ENCODE measurements at places on chromosomes 4 and X.

DNA sequence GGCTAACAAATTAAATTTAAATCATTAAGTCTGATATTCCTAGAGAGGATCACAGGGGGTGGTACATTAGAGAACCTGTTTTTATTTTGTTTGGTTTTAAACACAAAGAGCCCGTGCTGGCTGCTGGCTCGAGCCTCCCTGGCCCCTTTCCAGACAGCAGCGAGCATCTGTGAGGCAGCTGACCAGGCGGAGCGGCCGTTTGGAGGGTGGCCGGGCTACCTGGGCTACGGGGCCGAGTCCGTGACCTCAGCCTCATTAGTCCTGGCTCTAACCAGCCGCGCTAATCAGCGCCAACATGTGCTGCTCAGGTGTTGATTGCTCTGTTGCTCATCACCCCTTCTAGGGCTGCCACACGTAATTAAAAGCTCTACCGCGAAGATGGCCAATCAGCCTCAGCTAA lies 35.3 kb downstream of the DCTD start:
- DNase-seq: no peak

DNA sequence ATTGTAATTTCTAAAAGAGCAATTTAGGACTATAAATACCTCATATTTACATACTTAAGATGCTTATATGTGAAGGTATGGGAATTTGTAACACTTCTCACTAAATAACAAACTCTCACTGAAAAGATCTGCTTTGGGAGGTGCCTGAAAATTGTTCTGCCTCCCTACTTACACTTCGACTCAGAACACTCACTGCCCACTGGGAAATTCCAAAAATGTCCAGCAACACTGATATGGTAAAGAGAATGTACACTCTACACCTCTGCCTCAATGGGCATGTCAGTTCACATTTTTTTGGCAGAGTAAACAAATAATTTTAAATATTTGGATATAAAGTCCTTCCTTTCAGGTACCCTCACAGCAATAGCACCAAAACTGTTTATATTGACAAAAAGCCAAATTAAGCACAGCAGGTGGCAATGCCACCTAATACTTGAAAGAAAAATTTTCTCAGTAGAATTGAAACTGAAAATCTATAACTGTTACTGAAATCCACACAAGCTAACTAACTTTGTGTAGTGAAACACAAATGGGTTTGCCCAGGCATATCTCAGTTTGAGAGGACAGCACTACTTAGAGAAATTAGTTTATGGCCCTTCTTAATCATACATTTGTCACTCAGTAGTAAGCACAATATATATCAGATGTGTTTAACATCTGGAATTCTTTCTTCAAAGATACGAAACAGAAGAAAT lies 67.1 kb downstream of the PRDM5 start:
- no peak for DNase-seq

DNA sequence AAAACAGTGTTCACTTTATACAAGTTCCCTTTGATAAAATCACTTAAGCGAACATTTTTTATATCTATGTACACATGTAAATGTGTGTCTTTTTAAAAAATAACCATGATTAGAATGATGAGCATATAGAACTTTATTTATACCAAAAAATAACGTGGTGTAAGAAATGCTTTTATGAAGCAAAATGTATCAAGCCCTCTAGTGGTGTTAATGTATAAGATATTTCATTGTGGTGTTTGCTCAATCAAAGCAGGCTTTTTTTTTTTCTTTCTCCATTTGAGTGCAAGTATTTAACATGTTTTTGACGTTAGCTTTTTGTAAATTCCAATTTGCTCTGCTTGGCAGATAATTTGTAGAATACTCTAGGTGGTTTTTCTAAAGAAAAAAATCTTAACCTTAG lies 2092.4 kb upstream of the TENM3 start:
- DNase-seq: no peak

DNA sequence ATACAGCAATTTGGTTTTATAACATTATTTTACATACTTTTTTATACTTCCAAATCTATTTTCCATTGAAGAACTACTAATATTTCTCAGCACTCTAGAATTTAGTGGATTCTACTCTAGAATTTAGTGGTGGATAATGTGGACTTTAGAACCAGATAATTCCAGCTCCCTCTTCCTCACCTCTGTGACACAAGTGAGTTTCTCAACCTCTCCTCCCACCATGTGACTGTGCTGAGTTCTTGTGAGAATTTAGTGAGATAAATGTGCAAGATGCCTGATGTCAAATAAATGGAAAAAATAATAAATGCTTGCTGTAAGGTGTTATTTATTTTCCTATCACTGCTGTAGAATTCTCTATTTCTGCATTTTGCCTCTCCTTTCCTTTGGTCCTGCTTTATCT lies 107.3 kb downstream of the CPEB2 start:
- DNase-seq: no peak

- DNase-seq: no peak
These were observed 332.0 kb downstream of the NKX6-1 start for GRCh38 chr4:84167093-84167492.

DNA sequence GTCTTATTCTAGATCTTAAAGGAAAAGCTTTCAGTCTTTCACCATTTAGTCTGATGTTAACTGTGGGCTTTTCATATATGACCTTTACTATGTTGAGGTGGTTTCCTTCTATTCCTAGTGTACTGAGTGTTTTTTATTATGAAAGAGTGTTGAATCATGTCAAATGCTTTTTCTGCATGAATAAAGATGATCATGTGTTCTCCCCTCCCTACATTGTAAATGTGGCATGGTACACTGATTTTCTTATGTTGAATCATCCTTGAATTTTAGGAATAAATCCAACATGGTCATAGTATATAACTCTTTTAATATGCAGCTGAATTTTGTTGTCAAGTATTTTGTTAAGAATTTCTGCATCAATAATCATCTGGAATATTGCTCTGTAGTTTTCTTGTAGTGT lies 4.3 kb downstream of the CLGN start:
- no peak for DNase-seq

DNA sequence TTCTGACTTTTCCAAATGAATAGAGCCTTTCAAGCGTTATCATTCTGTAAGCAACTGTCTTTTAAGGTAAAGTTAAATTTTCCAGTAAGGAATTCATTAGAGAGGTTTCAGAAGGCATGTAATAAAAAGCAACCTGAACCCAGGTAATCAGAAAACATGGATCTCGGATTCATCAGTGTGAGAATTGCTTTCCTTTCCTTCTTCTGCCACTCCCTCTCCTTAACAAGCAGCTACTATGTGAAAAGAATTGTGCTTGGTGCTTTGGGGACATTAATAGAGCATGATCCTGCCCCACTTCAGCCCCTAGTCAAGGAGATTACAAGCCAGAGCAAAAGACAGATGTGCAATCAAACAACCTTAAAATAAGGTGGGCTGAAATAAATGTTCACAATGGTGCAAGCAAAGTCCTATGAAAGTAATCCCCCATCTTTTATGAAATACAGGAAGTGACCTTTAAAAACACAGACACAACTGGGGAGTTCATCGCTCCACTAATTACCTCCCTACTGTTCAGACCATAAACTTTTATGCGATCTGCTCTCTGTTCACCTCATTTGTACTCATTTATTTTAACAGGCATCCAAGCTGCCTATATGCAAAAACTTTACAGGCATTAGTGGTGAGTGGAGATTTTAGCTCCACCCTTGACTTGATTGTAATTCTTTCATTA lies 122.9 kb upstream of the RASGEF1B start:
- no peak for DNase-seq

- no peak for DNase-seq
These were observed 310.3 kb upstream of the ZFP42 start for GRCh38 chr4:187685247-187685646.

GRCh38 chrX:2658585-2659292 lies 32.4 kb upstream of the CD99 start:
- no peak for DNase-seq

DNA sequence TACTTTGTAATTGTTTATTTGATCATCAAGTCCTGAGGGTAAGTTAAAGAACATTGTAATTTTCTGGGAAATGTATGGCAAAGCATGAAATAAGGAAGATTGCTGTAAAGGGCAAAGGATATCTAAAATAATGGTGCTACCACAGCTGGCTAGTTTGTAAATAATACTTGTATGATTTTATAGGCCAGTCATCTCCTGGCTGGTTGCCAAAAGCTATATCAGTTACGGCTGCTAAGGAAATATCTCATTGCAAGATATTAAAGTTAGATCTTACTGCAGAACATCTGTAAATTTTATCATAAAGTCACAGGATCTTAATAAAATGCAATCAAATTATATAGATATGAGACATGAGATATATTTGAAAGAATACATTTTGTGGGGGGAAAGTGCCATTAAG lies 150.8 kb upstream of the CXCL13 start:
- no peak for DNase-seq

GRCh38 chrX:153903991-153904957 lies at the start of gene AVPR2:
Gene AVPR2, plus strand, starts transcription at chrX:153904673. Its CDS starts 473 bp downstream, at chrX:153905146.
- no peak for DNase-seq

Measured in GM12891 (cell line).